ENCODE measurements at places on chromosomes 3 and 15.

DNA sequence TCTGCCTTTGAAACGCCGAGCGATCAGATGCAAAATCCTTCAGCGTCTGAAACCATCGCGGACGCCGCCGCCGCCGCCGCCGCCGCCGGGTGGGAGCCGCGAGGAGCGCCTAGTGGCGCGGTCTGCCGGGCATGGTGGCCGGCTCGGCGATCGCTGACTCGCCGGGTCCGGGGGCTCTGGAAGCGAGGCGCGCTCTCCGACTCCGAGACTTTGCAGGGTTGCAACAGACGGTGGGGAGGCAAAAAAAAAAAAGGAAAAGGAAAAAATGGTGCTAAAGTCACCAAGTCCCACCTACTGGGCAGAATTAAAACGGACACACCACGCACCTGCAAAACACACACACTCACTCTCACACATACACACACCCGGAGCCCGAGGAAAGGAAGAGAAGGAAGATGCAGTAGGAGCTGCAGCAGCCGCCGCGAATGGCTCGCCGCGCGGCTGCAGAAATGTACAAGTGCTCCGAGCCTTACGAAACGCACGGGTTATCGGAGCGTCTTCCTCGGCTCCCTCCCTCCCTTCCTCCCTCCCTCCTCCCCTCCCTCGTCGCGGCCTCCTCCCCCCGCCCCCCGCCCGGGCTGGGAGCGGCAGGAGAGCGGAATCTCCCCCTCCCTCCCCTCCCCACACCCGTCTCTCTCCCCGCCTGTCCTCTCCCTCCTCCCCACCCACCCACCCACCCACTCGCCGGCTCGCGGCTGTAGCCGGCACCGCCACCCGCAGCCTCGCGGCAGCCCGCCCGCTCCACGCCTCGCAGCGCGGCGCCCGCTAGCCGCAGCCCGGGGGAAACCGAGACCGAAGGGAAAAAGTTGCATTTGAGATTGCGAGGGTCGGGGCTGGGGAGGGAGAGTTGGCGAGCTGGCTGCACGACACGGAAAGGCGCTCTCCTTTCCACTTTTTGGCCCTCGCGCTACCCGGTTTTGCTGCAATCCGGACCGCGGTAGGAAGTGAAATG lies at the start of gene NTRK3:
TSS of gene NTRK3 (minus strand) at position 461 of the 952 bp plus-strand sequence. CDS start 586 bp downstream, outside the sequence.
- DNase-seq = no peak

DNA sequence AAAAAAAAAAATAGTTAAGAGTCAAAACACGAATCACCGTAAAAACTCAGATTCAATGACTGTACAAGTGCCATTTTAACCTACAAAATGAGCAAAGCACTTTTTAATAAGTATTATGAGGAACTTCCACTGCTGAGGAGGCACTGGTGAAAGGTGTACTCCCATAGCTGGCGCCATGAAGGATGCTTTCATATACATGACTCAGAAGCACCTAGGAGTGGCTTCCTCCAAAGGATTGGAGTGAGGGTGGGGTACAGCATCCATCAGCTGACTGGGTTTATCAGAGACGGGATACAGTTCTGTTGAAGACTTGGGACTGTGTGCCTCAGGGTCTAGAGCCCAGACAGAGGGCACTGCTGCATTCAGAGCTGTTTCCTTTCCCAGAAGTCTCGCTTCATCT lies 60.9 kb upstream of the MEX3B start:
- DNase-seq = no peak

DNA sequence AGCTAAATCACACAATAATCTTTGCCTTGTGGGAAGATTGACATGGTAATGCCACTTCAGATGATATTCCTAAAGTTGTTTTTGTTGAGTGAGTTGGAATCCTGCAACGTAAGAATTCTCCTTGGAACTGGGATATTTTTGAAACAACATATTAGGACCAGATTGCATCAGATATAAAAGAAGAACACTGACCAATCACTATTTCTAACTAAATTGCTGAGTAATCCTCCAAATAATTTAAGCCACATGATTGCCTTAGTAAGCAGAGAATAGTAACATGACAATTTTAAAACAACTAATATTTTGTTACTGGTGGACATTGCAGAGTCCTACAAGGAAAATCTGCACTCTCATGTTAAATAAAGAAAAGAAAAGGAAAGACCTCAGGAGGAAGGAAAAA lies 353.9 kb upstream of the LMCD1 start:
- DNase-seq = no peak

- DNase-seq = no peak
Observed at GRCh38 chr15:39581793-39582285, 960 bp downstream of the THBS1 start.

DNA sequence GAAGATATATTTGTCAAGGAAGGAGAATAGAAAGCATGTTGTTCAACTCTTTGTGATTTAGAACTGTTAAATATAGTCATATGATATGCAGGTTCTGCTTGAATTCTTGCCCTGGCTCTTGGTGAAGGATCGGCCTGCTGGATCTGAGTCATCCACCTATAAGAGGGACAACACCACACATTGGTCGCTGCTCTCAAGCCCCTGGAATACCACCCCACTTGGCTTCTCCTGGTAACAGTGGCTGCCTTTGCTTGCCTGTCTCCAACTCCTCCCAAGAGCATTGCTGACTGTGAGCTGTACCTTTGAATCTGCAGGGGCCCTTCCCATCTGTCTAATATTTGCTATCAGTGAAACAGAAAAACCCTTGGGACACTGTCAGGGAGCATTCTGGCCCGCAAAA lies 78.9 kb upstream of the DGKG start:
- no peak for DNase-seq

- no peak for DNase-seq
Observed at GRCh38 chr3:118059096-118059495, 975.5 kb downstream of the IGSF11 start.

GRCh38 chr3:61648481-61648880 lies 87.1 kb downstream of the PTPRG start:
- DNase-seq = no peak

DNA sequence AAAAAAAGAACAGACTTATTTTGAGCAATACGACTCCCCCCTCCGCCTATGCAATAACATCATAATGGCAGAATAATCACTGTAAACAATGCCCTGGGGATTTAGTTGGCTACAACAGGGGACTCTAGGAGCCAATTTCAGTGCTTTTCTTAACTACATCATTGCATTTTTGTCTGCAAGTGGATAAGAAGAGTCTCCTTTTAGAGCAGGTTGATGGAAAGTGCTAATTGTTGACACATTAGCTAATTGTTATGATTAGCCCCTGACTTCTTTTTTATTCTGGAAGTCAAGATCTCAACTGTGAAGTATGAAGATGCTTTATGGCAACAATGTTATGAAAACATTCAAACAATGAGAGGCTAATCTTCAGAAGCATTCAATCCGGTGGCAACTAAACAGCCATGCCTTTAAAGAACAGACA lies 121.2 kb downstream of the MECOM start:
- no peak for DNase-seq
